ENCODE measurements at places on chromosomes 1 and 21.

DNA sequence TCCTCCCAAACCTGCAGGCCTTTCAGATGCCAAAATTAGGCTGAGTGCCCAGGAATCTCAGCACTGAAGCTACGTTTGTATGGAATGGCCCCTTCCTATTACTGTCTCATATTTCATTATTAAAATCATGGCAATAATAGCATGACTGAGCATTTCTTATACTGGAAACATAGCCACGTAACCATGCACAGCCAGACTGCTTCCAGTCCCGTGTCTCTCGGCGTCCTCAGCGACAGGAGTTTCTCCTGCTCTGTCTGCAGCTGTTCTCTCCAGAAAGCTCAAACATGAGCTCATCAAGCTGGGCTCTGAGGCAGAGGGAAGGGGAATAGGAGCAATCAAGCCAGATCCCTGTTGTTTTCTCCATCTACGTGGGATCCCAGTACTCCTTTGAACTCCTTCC is 104.0 kb downstream of the CDC7 start:
- DNase-seq: no peak

DNA sequence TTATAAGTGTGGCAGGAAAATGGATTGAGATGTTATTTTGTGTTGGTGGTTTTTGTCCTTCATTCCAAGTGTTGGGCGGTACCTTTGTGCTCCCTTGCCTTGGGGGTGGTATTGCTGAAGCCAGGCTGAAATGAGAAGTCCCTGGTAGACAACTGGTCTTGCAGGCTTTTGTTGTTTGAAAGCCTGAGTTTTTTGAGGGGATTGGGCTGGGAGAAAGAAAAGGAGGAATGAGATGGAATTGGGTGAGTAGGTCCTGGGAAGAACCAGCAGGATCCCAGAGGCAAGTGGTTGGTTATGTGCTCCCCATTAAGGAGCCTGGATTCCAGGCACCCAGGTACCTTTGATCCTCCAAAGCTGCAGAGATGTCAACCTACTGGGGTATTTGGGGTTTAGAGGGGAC is 93.7 kb upstream of the SLC2A1 start:
- no peak for DNase-seq

DNA sequence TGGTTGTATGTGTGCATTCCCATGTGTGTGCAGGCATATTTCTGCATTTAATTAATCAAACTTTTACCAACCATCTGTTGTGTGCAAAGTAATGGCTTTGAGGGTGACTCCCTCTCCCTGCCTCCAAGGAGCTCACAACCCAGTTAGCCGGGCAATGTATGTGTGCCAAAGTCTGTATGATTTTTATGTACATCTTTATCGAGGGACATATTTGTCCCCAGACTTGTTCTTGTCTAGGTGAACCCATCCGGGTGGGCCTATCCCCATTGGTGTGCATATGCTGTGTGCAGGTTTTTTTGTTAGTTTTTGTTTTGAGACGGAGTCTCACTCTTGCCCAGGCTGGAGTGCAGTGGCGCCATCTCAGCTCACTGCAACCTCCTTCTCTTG is 1.8 kb downstream of the SYTL1 start:
- DNase-seq: no peak

- peak; percentile 34 for DNase-seq
Measured at GRCh38 chr1:1908506-1908791, 6.6 kb upstream of the CALML6 start.

DNA sequence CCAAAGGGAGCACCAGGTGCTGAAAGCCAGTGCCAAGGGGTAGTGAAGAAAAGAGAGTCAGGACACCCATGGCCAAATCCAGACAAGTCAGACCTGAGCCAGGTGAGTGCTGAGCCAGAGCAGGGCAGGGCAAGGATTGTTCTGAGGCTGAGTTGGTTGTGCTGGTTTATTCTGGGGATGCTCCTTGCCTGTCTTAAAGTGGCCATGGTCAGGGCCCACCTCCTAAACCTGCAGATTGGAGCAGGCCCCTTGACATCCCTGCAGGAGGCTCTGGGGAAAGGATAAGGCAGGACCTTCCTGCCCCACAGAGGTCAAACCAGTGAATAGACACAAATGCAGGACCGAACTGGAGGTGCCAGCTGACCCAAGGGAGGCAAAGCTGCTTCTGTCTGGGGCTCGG is 138.4 kb downstream of the HIVEP3 start:
- DNase-seq: no peak

- no peak for DNase-seq
Measured at GRCh38 chr1:113423826-113424225, 33.5 kb downstream of the MAGI3 start.

- DNase-seq: no peak
Measured at GRCh38 chr21:35058058-35058457, 9.0 kb upstream of the RUNX1 start.

DNA sequence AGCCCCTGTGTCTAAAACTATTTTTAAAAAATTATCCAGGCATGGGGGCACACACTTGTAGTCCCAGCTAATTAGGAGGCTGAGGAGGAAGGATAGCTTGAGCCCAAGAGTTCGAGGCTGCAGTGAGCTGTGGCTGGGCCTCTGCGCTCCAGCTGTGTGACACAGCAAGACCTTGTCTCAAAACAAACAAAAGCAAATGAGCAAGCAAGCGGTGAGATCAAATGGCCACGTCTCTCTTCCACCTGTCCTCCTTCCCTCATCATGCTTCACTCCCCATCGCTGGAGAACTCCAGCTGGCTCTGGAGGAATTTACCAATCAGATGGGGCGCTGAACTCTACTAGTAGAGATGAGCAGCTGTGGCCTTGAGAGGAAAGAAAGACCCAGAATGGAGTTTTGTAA is 14.0 kb upstream of the REN start:
- DNase-seq: no peak

DNA sequence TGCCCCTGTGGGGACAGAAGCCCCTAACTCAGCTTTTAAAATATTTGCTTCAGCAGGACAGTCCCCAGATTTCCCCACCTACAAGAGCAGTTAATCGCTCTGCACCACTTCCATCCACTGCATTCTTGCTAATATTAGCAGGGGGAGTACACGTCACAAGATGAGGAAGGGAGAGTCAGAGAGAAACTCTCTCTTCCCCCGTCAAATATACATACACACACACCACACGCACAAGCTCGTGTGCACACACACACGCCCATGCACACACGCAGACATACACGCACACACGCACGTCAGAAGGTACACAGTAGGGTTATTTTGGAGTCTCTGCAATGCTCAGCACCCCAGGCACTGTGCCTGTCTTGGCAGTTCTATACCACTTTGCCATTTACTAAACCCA is 2.1 kb downstream of the CLCA1 start:
- no peak for DNase-seq
